ENCODE measurements at places on chromosomes 13 and 19.

DNA sequence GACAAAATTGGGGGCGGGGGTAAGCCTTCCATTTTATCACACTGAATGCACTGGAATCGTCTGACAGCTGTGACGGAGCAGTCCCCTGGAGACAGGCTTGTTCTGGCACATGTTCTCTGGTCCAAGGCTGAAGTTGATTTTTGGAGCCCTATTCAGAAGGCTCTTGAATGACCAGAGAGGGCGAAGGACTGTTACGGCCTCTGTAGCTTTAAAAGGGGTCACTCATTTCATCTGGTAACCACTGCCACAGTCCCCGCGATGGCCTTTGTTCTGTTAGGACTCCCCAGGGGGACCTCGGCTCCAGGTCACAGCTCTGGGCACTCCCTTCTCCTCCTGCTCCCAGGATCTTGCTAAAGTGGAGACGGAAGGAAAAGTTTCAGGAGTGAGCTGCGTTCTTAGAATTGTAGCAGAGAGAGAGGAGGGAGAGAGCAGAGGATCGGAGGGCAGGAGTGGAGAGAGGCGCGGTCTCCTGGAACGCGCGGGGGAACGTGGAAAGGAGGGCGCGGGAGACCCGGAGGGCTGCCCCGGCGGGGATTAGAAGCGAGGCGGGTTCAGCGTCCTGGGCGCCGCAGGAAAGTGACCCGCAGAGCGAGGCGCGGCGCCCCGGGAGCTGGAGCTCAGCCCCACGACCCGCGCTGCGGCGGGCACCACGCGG lies 134.3 kb upstream of the MYO16 start:
- DNase-seq: no peak

DNA sequence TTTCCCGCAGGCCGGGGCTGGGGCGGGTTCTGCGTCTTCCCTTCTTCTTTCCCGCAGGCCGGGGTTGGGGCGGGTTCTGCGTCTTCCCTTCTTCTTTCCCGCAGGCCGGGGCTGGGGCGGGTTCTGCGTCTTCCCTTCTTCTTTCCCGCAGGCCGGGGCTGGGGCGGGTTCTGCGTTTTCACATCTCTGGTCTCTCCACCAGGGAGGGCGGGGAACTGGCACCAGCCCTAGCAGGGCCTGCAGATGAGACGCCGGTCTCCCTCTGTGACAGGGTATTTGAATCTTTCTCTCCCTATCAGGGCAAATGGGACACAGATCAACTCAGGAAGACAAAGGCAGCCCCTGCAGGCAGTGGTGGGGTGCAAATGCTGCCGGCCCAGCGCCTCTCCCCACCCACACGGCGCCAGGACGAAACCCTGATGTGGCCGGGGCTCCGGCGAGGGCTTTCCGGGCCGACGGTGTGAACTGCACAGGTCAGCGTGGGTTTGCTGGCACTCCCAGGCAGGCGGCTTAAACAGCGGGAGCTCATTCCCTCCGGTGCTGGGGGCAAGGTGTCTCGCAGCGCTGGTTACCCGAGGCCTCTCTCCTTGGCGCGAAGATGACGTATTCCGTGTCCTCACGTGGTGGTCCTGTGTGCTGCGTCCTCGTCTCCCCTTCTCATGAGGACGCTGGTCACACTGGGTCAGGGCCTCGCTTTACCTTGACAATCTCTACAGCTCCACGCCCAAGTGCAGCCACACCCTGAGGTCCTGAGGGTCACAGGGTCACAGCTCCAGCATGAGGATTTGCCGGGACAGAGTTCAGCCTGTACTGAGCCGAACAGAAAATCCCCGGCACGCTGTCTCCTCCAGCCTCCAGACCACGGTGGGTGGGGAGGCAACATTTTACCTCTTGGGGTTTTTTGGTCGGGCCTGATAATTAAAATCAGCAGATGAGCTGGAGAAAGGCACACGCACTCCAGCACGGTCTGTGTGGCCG lies 717 bp upstream of the C13orf46 start:
- DNase-seq: no peak

DNA sequence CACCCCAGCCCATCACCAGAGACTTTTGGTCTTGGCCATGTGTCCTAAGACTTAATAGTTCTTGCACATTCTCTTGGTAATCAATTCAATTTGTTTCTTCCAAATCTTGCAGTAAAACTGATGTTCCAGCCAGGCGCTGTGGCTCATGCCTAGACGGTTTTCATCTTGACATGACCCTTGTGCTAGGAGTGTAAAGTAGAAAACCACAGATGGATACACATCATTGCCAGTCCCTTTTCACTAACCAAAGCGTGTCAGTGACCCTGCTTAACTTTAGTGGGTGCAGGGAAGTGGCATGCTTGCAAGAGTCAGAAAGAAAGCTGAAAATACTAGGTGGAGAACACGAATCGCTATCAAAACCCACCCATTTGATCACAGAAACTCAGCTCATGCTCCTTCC lies 18.0 kb upstream of the CD70 start:
- DNase-seq: no peak

GRCh38 chr19:16077984-16078758 lies 1.9 kb downstream of the TPM4 start:
- DNase-seq: no peak

GRCh38 chr19:16031872-16032200 lies 44.5 kb upstream of the TPM4 start:
- DNase-seq: no peak

GRCh38 chr13:41311406-41312175 lies 524 bp downstream of the NAA16 start:
- peak; percentile 25 for DNase-seq

- no peak for DNase-seq
Observed at GRCh38 chr13:26688286-26688685, 72.3 kb downstream of the GPR12 start.

GRCh38 chr13:48492470-48493065 lies 40.3 kb downstream of the RCBTB2 start:
- peak; percentile 72 for DNase-seq

GRCh38 chr19:17260842-17261325 lies 3.7 kb downstream of the USHBP1 start:
- peak; percentile 90 for DNase-seq

- DNase-seq: no peak
Observed at GRCh38 chr19:51018745-51019543, 565 bp downstream of the KLK10 start.

- no peak for DNase-seq
Observed at GRCh38 chr19:41537789-41538188, 38.2 kb upstream of the CEACAM21 start.

- DNase-seq: peak; percentile 10
Observed at GRCh38 chr13:21435687-21436151, 23.4 kb downstream of the ZDHHC20 start.

DNA sequence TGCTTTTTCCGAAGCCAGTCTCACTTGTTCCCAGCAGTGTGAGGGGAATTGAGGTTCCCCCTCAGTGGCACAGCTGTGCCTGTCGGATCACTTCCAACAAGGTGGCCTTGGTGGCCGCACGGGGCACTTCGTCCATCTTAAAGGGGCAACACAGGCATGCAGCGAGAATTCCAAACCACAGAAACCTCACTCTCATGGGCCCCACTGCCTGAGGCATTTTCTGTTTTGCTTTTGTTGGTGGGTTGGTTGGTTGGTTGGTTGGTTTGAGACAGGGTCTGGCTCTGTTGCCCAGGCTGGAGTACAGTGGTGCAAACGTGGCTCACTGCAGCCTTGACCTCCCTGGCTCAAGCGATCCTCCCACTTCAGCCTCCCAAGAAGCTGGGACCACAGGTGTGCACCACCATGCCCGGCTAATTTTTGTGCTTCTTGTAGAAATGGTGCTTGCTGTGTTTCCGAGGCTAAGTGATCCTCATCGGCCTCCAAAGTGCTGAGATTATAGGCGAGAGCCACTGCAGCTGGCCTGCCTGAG lies 3.7 kb upstream of the NDUFS7 start:
- no peak for DNase-seq

DNA sequence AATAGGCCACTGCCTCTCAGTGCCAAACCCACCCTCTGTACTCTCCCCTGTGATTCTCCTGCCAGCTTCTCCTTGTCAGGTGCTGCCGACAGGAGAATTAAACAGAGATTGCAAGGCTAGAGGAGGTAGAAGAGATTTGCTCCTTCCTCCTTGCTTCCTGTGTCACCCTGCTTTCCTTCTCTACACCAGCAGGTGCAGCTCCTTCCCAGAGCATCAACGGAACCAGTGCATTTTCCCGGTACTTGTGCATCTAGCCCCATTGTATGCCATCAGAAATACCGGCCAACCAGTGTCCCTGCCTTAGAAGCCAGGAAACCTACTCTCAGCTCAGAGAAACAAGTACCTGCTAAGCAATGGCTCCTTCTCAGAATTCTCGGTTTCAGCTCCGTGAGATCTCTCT lies 253.2 kb downstream of the SUCLA2 start:
- no peak for DNase-seq

- DNase-seq: peak; percentile 22
Observed at GRCh38 chr13:40666933-40667621, 636 bp upstream of the FOXO1 start.

DNA sequence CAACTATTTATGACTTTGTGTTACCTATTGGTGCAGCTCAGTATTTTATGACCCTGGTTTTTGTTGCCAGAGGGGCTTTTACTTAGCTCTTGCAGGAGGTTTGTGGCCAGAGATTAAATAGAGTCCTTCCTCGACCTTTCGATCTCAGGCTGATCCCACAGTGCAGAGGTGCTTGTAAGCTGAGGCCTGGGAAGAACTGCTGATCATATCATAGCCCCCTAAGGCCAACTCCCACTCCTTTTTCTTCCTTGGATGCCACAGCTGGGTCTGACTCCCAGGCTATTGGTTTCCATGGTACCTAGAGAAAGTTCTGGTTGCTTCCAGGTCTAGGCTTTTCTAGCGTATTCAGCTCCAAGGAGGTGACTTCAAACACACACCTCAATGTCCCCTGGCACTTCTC lies 324.9 kb downstream of the FOXO1 start:
- no peak for DNase-seq

DNA sequence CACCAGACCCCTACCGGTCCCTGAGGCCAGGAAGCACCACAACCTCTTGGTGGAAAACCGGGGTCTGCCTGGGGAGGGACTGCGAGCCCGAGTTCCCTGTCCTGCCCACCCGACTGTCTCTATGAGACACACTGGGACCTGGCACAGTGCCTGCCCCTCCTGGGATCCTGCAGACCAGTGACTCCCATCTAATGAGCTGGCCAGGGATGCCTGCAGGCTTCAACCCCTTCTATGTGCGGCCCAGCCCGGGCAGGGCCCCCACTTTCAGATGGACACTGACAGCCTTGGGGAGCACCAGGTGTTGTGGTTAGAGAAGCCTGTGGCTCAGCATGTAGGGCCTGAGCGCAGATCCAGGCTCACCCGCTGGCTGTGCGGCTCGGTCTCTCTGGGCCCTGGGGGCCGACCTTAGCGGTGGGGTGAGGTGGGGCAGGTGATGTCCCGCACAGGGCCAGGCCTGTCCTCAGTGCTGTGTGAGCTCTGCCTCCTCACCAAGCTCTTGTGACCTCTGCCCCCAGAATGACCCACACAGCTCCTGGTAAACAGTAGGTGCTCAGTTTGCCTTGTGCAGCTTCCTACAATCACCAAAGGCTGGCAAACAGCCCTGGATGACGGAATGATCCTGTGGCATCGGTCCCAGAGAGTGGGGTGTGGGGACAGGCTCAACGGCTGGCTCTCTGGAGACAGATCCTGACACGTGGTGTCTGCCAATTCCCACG lies 17.9 kb upstream of the CACTIN start:
- no peak for DNase-seq

DNA sequence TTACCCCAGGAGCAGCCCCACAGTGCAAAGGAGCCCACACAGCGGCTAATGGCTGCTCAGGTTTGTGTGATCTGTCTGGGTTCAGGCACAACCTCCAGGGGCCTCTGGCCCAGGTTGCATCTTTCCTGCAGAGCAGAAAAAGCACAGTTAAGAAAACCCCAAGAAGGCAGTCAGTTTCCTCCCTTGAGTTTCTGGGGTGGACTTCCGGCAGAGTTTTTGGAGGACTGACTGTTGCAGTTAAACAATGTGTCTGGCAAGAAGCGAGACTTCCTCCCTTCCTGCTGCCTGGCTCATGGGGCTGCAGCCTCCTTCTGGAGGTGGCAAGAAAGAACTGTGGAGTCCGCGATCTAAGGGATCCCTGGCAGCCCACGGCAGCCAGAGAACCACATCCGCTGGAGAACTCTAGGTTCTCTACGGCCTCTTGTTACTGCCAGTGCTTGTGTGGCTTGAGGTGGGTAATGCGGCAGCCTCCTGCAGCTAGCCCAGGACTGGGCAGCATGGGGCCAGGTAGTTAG lies 114.4 kb downstream of the ZDHHC20 start:
- no peak for DNase-seq
